ENCODE measurements at places on chromosomes 7 and 10. TPM values are rescaled to one million over a fixed set of nuclear protein-coding genes. Genes with fewer than 3 reads are reported as not detected.

- no peak for DNase-seq
Measured at GRCh38 chr10:113695691-113696090, 16.0 kb downstream of the CASP7 start.

DNA sequence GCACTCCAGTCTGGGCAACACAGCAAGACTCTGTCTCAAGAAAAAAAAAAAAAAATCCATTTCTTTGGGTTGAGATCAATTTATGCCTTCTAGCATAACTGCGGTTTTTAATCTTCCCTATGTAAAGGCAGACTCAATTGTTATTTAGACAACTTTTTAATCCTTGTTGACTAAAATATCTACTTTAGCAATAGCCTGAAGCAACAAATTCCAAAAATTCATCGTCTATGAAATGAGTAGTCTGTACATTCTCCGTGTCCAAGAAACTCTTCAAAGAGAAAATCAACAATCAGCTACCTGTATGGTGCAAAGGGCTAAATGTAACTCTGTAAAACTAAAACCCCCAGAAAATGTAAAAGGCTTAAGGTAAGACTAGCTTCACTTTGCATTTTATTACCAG, 22.8 kb downstream of the LAMB1 start:
- DNase-seq = no peak

DNA sequence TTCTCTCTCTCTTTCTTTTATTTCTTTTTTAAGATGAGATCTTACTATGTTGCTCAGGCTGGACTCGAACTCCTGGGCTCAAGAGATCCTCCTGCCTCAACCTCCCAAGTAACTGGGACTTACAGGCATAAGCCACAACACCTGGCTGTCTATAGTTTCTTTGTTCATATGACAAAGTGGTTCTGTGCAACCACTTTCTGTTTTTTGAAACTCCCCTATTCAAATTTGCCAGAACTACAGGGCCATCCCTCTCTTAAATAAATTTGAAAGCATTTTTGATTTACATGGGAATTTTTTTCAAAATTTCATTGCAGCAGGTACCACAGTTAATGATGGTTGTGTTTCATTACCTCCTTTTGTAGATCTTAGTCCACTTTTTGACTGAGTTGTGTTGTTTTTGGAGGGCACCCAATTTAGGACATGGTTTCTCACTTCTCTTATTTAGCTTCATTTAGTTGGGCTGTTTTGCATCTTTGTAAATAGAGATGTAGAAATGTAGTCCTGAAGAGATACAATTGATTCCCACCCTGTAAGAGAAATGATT, 119.2 kb downstream of the LRRC4 start:
- no peak for DNase-seq

The CYREN gene
- 78.8 TPM for polyA plus RNA-seq

The CNOT4 gene
- 33.6 TPM for polyA plus RNA-seq

- DNase-seq = no peak
Measured at GRCh38 chr10:88978463-88978862, 12.1 kb upstream of the FAS start.

The HMX2 gene
- 1.5 TPM for polyA plus RNA-seq

- DNase-seq = peak; percentile 71
Measured at GRCh38 chr7:130419658-130420057, 21.2 kb downstream of the CEP41 start.

- DNase-seq = no peak
Measured at GRCh38 chr7:100210805-100211204, 8.9 kb upstream of the PVRIG start.

- DNase-seq = no peak
Measured at GRCh38 chr7:155660758-155661093, 16.3 kb downstream of the RBM33 start.

DNA sequence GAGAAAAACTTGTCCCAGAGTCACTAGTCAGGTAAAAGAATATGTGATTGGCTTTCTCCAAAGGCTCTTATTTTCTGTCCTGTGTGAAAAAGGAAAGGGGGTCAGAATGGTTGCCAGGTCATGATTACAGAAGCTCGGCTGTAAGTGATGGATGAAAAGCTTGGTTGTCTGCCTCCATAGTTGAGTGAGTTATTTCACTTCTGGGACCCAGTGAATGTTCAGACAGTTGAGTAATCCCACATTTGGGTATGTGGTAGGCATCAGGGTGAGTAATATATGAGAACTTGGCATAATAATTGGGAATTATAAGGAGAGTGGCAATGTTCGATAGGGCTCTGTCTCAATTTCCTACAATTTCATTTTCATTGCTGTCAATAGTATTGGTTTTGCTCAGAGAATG, 72.5 kb downstream of the BBS9 start:
- DNase-seq = no peak

The SYT15B gene
- polyA plus RNA-seq = 2.3 TPM

DNA sequence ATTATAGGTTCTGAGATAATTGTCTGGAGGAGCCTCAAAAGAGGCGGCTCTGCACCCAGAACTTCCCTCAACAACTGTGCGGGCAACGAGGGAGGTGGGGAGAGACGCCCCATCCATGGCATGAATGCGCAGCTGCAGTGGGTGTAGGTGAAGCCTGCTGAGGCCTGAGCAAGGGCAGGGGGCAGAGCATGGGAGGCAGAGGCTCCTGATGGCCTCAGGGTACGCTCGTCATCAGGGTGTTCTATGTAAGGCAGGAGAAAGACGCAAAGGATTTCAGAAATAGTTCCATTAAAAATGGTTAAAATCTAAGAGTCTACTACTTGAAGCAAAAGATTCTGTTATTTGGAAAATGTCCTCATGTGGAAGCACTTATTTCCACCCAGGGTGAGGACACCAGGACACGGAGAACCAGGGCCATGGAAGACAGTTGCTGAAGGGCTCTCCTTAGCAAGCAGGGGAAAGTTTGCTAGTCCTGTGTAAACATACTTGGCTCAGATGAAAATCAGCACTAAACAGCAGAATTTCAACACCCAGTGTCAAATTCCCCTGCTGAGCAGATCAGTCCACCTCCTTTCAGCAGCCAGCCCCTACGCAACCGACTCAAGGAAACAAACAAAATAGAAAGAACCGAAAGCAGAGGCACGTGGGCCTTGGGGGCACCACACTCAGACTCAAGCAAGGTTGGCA, 18.9 kb downstream of the INSIG1 start:
- no peak for DNase-seq

DNA sequence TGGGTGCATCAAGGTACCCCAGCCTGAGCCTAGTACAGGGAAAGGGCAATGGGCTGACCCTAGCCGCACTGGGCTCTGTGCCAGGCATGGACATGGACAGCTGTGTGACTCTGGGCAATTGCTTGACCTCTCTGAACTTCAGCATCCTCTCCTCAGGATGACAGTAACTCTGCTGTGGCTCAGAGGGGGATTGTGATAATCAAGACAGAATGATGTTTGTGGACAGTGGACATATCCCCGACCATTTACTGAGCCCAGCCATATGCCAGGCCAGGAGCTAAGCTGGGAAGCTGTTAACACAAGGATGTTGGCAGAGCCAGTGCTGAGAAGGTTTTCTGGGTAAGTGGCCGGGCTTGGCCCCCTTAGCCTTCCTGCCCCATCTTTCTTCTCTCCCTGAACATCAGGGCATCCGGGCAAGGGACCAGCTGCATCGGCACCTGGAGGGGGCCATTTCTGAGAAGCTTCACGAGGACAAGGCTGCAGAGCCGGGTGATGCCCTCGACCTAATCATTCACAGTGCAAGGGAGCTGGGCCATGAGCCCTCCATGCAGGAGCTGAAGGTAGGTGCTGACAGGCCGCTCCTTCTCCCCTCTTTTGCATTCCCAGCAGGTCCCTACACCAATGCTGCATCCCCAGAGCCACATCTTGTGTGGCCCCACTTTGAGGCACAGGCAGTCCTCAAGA, 3.5 kb downstream of the CYP26C1 start:
- DNase-seq = no peak

The PDIA4 gene
- 183 TPM for polyA plus RNA-seq

The GNGT1 gene
- polyA plus RNA-seq = not detected

DNA sequence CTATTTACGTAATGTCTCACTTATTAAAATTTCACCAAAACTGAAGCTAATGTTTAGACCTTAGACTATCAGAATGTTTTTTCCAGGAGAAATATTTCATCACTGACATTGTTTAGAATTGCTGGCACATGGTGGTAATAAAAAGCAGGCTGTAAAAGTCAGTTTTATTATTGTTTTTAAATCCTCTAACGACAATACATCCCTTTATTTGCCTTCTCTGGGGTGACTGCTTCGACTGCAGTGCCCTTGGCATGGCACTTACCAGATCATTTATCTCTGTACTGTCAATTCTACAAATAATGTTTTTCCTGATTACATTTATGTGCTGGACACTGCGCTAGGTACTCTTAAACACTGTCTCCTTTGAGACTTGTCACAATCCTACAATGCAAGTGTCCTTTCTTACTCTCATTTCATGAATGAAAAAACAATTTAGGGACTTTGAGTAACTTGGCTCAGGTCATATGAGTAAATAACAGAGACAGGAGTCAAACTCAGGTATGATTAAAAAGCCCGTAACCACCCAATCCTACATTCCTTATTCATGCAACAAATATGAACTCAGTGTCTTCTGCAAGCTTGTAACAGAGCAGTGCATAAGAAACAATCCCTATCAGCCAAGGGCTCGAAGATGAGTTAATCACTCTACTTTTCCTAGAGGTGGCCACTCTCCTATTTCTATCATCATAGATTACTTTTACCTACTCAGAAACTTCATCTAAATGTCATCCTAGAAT, 5.6 kb upstream of the ING3 start:
- no peak for DNase-seq

GRCh38 chr10:130003787-130004613, 39.9 kb upstream of the EBF3 start:
- DNase-seq = no peak

DNA sequence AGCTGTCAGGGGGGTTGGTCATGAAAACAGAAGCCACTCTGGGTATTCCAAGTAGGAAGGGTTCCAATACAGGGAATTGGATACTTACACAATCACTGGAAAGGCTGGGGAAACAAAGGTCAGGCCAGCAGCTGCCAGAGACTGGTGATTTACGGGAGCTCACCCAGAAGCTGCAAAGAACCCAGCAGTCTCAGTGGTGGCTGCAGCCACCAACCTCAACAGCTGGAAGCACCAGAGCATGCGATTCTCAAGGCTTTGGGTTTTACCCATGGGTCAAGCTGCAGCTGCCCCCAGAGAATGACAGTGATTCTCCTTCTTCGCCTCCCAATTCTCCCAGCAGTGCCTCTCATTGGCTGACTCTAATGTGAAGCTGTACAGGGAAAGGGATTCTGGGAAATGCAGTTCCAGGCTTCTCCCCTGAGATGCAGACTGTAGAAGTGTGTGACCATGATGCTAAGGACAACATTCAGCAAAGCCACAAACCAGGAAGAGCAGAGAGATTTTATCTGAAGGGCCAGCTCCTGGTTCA, 107.2 kb upstream of the TCF7L2 start:
- DNase-seq = peak; percentile 65

DNA sequence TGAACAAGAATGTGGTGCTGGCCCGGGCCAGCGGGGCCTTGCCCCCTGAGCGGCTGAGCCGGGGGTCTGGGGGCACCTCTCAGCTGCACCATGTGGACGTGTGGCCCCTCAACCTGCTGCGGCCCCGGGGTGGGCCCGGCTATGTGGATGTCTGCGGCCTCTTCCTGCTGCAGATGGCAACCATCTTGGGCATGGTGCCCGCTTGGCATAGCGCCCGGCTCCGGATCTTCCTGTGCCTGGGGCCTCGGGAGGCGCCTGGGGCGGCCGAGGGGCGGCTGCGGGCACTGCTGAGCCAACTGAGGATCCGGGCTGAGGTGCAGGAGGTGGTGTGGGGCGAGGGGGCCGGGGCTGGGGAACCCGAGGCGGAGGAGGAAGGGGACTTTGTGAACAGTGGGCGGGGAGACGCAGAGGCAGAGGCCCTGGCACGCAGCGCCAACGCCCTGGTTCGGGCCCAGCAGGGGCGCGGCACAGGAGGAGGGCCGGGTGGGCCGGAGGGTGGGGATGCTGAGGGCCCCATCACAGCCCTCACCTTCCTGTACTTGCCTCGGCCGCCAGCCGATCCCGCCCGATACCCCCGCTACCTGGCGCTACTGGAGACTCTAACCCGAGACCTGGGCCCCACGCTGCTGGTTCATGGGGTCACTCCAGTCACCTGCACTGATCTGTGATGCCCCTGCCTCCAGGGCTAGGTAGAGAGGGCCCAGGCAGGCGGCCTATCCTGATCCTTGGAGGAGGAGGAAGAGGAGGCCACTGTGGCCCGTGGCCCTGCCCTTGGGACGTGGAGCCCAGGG, 1.1 kb upstream of the TRIP6 start:
- DNase-seq = no peak

DNA sequence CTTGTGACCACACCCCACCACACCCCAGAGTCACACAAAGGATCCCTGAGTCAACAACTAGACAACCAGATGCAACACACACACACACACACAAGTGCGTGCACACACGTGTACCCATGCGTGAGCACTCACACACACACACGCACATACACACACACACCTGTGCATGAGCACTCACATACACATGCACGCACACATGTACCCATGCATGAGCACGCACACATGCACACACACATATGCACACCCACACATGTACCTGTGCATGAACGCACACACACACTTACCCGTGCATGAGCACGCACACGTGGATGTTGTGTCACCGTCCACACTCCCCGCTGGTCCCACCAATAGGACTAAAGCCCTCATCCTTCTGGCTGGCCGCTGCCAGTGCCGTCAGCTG, 60.4 kb downstream of the HTR5A start:
- no peak for DNase-seq

- DNase-seq = no peak
Measured at GRCh38 chr7:1978656-1979590, 253.8 kb downstream of the MAD1L1 start.

The C10orf67 gene
- polyA plus RNA-seq = 2.1 TPM

DNA sequence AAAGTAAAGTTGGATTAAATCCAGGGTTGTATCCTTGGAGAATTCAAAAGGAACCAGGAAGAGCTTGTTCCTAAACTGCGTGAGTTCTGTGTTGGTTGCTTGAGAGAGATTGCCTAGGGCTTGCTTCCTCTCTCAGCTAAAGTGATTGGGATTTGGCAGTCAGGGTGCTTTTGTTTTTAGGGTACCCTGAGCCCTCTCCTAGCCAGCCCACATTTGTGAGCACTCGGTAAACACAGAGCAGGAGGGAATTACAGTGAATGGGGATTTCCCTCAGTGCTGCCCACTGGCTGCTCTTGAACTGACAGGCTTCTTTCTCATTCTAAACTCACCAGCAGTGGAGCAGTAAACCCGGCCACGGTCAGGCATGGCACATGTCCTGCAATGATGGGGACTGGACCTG, 146.9 kb downstream of the TPST1 start:
- no peak for DNase-seq

The ETV1 gene
- polyA plus RNA-seq = 37.5 TPM

GRCh38 chr7:35588647-35589046, 106.3 kb downstream of the HERPUD2 start:
- DNase-seq = no peak

- no peak for DNase-seq
Measured at GRCh38 chr10:34719746-34720145, 95.3 kb downstream of the PARD3 start.

All from renal pelvis (tissue), 12 donors.